ENCODE measurements at places on chromosomes 12 and 14. TPM values are rescaled to one million over a fixed set of nuclear protein-coding genes. Genes with fewer than 3 reads are reported as not detected.

CLEC4C gene
- not detected for total RNA-seq

HNF1A gene
- total RNA-seq = 0.04 TPM

IGF1 gene
- total RNA-seq = 26.5 TPM

EIF2S3B gene
- total RNA-seq = 0.71 TPM

DNA sequence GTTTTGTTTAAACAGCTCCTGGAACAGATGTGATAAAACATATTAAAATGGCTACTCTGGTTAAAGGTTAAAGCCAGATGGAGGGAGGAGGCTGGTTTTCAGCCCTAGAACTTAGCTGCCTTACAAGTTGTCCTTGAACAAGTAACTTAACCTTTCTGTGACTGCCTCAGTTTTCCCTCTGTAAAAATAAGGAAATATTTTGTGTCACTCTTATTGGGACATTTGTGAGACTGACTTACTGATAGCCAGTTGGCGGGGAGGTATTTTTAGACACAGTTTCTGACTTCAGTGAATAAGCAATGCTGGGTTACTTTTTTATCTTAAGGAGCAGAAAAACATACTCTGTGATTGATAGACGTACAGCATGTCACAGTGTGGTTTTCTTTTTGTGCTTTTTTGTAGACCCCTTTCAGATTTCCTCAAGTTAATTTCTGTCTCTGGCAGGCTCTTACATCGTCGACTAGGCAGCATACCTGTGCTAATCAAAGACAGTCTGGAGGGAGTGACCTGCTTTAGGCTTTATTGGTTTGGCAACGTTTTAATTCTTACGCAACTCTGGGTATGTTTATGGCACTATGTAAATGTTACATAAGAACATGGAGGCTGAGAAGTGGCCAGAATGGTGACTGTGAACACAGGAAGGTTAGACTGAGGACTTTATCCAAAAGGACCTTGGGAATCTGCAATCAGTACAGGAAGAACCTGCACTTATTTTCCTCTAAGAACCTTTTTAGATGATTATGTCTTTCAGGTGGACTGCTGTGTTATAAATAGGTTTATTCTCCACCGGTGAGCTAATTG lies 3.3 kb downstream of the ACVR1B start:
- no peak for DNase-seq
- peaks cover 3% of the 10 kb centered on the region for H3K27me3 ChIP-seq
- peaks cover 5% of the 10 kb centered on the region for H3K36me3 ChIP-seq
- peak overlapping the region; percentile 66 for H3K27ac ChIP-seq
- H3K4me1 ChIP-seq = peaks cover 27% of the 10 kb centered on the region
- H3K4me3 ChIP-seq = no peak overlapping the region

DNA sequence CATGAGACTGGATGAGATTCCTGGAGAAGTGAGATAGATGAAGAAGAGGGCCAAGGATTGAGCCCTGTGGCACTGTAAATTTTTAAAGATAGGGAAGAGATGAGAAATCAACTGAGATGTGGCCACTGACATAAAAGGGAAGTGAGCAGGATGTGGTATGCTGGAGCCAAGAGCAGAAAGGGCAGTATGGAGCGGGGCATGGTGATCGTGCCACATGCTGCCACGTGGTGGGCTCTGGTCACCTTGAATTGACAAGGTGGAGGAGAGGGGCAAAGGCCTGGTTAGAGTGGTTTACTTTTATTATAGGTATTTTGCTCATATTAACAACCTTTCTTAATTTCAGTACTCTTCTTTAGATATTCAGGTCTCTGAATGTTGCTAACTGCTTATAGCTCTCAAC lies 257.9 kb downstream of the NEDD1 start:
- no peaks in the 10 kb centered on the region for H3K27me3 ChIP-seq
- H3K36me3 ChIP-seq = no peaks in the 10 kb centered on the region
- no peak overlapping the region for H3K4me3 ChIP-seq
- H3K4me1 ChIP-seq = no peaks in the 10 kb centered on the region

GRCh38 chr12:79690142-79690637 lies 574 bp downstream of the PAWR start:
- peak overlapping the region; percentile 55 for H3K27ac ChIP-seq
- peaks cover 8% of the 10 kb centered on the region for H3K4me1 ChIP-seq
- H3K27me3 ChIP-seq = peaks cover 28% of the 10 kb centered on the region

DNA sequence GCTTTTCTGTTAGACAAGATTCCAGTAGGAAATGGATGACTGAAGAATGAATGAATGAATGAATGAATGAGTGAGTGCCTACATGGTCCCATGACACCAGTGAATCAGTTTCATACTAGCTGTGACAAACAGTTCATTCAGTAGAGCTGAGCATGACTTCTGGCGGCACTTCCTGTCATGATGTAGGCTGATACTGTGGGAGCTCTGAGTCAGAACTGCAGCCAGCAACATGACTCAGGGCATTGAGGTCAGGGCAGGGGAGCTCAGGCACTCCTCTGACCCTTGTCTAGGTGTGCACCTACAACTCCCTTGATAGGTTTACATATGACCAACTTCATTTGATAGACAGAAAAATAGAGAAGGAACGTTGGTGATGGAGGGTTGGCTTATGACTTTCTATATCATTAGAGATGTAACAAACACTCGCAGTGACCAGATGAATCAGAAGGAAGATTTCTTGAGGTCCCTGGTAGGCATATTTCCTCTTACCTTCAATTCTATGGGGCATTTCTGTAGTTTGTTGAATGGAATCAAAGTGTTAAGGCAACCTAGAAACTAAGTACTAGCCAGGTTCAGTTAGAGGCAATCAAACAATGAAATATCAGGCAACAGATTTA lies 139.3 kb upstream of the ARHGAP5 start:
- H3K4me3 ChIP-seq = no peak overlapping the region
- no peak overlapping the region for H3K27ac ChIP-seq
- peak; percentile 59 for DNase-seq
- H3K27me3 ChIP-seq = no peaks in the 10 kb centered on the region
- H3K4me1 ChIP-seq = no peaks in the 10 kb centered on the region

DNA sequence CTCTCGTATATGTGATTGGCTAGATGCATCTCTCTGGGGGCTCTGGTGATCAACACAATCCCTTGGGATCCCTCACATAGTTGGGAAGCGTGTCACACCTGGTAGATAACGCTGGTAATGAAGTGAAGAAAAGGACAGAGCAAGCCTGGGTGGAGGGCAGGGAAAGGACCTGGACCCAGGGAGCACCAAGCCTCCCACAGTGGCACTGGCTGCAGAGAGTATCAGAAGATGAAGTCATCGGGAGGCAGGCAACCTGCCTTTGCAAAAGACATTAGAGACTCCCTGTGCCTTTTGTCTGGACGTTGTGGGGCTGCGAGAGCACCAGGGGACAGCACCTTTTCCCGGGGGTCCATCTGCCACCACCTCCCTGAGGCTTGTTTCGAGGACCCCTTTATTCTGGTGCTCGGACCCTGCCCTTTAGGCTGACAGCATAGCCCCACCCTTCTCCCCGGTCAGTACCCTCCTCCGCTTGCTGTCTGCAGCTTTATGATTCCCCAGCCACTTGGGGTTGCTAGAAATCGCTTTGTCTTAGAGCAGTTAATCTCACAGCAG lies 116.4 kb downstream of the EML1 start:
- no peak for DNase-seq
- no peaks in the 10 kb centered on the region for H3K4me1 ChIP-seq
- H3K27ac ChIP-seq = no peak overlapping the region

DNA sequence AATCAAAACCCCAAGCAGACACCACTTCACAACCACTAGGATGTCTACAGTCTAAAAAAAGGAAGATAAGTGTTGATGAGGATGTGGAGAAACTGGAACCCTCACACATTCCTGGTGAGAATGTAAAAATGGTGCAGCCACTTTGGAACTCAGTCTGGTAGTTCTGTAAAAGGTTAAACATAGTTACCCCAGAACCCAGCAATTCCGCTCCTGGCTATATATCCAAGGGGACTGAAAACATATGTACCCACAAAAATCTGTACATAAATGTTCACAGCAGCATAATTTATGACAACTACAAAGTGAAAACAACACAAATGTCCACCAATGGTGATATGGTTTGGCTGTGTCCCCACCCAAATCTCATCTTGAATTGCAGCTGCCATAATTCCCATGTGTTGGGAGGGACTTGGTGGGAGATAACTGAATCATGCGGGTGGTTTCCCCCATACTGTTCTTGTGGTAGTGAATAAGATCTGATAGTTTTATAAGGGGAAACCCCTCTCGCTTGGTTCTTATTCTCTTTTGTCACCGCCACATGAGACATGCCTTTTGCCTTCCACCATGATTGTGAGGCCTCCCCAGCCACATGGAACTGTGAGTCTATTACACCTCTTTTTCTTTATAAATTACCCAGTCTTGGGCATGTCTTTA lies 46.8 kb downstream of the PRKAB1 start:
- no peaks in the 10 kb centered on the region for H3K27me3 ChIP-seq
- H3K36me3 ChIP-seq = peaks cover 52% of the 10 kb centered on the region
- no peak overlapping the region for H3K4me3 ChIP-seq
- no peaks in the 10 kb centered on the region for H3K4me1 ChIP-seq

DNA sequence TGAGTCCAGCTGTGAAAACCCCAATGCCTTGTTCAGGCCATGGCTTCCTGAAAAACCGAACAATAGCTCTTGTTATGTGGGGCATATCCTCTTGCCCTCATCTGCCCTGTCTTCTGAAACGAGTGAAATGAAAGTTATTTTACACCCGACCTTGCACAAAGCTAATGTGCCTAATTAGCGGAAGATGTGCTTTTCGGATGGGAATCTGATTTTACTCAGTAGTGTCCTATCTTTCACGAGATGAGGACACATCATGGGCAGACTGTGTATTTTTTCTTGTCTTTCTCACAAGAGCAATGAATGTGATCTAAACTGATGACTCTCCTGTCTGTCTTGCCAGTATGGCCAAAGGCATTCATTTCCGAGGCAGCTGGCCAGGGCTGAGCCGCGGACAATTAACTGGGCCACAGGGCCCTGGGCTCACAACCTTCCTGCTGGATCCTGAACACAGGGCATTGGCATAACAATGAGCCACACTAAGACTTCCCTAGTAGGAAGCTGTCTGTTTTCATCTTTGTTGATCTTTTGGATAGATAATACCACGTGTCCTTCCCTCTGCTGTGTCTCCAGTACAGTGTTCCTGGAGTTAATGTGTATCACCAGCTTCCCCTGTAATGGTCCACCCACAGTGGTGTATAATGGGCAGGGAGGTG lies 86.0 kb upstream of the HIF1A start:
- H3K36me3 ChIP-seq = no peaks in the 10 kb centered on the region
- peak overlapping the region; percentile 43 for H3K27ac ChIP-seq

- peaks cover 30% of the 10 kb centered on the region for H3K36me3 ChIP-seq
- no peaks in the 10 kb centered on the region for H3K27me3 ChIP-seq
- DNase-seq = peak; percentile 90
- H3K27ac ChIP-seq = peak overlapping the region; percentile 93
- H3K4me1 ChIP-seq = peaks cover 57% of the 10 kb centered on the region
These were observed 2.2 kb downstream of the CDK2AP1 start for GRCh38 chr12:123269395-123269892.
